ENCODE measurements at places on chromosomes 3 and 15.

DNA sequence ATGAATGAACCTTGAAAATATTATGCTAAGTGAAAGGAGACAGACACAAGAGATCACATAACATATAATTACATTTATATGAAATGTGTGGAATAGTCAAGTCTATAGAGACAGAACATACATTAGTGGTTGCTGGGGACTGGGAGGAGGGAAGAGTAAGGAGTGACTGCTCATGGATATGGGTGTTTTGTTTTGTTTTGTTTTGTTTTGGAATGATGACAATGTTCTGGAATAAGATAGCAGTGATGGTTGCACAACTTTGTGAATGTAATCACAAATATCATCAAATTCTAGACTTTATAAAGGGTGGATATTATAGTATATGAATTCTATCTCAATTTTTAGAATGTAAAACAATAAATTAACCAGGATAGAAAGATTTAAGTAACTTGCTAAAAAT lies 57.4 kb upstream of the PHLDB2 start:
- no peak for DNase-seq

GRCh38 chr3:197736010-197736490 lies 654 bp downstream of the RUBCN start:
- DNase-seq: no peak

- no peak for DNase-seq
Measured at GRCh38 chr3:74510261-74510818, 104.1 kb downstream of the CNTN3 start.

- peak; percentile 52 for DNase-seq
Measured at GRCh38 chr3:105355408-105356061, 11.2 kb upstream of the ALCAM start.

- peak; percentile 97 for DNase-seq
Measured at GRCh38 chr3:156762631-156763185, 63.4 kb upstream of the LEKR1 start.

- peak; percentile 88 for DNase-seq
Measured at GRCh38 chr15:68334661-68335124, 57.1 kb downstream of the FEM1B start.

- peak; percentile 23 for DNase-seq
Measured at GRCh38 chr3:49461443-49462171, 8.5 kb upstream of the DAG1 start.

GRCh38 chr15:81940467-81941451 lies 105.1 kb downstream of the MEX3B start:
- DNase-seq: peak; percentile 97

GRCh38 chr3:24707936-24708335 lies 213.3 kb upstream of the THRB start:
- no peak for DNase-seq

DNA sequence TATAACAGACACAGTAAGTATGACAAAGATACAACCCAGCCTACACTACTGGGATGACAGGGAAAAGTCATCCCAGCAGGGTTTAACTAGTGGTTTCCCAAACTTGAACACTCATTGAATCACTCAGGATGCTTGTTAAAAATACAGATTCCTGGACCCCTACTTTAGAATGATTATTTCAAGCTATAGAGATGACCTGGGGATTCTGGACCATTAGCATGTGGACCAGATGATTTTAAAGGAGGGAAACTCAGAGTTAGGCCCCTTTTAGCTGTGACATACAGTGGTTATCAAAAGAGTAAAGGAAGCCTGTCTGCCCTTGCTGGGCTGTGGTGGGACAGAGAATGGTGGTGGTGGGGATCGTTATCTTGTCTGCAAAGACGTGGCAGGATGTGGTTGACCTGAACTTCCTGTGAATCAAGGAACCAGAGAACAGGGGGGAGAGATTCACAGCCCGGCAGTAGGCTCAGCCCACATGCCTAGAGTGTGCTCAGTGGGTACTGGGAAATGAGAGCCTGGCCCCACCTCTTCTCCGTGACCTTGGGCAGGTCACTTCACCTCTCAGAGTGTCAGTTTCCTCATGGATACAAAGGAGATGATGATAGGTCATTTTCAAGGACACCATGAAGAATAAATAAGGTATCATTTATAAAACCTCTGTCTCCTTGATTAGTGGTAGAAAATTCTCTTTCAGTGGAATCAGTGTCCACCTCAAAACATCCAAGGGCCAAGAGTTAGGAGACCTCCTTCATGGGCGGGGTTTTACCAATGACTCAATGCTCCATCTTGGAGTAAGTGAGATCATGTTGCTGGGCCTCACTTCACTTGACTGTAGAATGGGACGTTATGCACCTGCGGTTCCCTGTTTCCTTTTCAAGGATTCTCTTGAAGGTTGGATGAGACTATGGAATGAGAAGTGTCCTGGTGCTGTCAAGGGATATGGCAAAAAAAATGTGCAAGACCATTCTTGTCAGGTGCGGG lies 306.5 kb downstream of the RPLP1 start:
- DNase-seq: peak; percentile 58

GRCh38 chr3:71226565-71227269 lies 356.8 kb downstream of the FOXP1 start:
- peak; percentile 41 for DNase-seq

GRCh38 chr3:179415377-179415776 lies 35.9 kb downstream of the GNB4 start:
- no peak for DNase-seq

GRCh38 chr3:197283045-197283444 lies 15.4 kb downstream of the DLG1 start:
- no peak for DNase-seq

- DNase-seq: peak; percentile 71
Measured at GRCh38 chr3:191369616-191370010, 39.3 kb upstream of the UTS2B start.

- no peak for DNase-seq
Measured at GRCh38 chr15:49953421-49953820, 165.6 kb downstream of the ATP8B4 start.

DNA sequence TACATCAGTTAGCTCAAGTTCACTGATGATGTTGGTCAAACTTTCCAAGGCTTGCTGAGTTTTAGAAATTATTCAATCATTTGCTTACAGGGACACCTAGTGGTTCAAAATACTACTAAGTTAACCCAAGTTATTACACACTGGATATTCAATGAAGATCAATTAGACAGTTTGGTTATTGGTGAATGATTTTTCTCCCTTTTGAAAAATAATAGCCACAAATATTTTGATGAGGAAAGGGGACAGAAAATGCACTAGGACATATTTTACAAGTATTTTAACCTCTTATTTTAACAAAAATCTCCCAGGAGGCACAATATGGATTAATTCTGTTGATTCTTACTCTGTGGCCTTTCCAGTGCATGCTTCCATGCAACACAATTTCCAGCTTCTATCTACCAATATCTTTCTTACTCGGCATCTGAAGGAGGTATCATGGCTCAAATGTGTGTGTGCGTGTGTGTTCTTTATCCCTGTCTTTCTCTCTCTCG lies 20.1 kb upstream of the GOLGA6L2 start:
- DNase-seq: peak; percentile 7

- no peak for DNase-seq
Measured at GRCh38 chr3:153951276-153951675, 169.9 kb upstream of the ARHGEF26 start.

GRCh38 chr3:172125963-172126457 lies 86.6 kb downstream of the FNDC3B start:
- DNase-seq: peak; percentile 70

- no peak for DNase-seq
Measured at GRCh38 chr3:134064081-134064480, 34.4 kb upstream of the SLCO2A1 start.

DNA sequence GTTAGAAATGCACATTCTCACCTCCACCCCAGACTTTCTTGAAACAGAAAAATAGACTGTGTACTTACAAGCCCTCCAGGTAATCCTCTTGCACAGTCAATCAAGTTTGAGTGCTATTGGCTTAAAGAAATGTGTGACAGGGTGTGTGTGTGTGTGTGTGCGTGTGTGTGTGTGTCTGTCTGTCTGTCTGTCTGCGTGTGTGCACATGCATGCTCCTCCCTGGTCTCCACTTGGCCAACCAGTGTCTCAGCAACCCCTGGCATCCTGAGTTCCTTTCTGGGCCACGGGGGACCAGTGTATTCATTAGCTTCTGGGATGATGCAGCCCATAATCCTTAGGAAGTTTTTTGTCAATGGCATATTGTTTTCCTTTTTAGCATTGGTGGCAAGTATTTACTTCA lies 128.8 kb upstream of the IL12A start:
- no peak for DNase-seq

- no peak for DNase-seq
Measured at GRCh38 chr15:23420806-23421575, 26.1 kb downstream of the GOLGA6L2 start.

DNA sequence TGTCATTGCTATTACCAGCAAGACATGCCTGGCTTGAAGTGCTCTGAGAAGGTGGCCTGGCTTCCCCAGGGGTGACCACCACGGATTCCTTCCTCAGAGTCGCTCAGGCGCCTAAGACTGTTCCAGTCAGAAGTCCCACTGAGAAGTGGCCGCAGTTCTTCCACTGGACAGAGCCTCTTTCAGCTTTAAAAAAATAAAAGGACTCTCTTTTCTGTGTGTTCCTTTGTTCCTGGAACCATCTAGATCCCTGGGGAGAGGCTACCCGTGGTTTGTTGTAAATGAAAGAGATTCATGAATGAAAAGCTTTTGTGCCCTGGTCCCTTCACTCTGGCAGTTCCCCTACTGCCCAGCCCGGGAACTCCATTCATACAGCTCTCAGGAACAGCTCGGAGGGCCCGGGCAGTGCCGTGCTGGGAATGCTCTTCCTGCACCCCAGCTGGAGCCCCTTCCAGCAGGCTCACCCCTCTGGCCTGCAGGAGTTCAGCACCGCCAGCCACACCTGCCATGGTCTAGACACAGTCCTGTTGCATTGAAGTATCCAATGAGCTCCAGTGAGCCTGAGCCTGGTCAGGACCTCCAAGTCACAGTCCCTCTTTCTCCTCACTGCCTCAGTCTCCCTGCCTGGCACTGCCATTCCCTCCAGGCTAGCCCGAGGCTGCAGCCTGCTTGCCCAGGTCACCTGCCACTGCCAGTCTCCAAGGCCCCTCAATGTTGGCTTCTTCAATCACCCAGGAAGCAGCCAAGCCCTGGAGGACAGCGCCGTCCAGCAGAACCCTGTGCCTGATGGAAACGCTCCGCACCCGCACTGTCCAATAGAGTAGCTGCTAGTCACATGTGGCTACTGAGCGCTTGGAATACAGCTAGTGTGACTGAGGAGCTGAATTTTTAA lies 75.4 kb downstream of the XXYLT1 start:
- no peak for DNase-seq

DNA sequence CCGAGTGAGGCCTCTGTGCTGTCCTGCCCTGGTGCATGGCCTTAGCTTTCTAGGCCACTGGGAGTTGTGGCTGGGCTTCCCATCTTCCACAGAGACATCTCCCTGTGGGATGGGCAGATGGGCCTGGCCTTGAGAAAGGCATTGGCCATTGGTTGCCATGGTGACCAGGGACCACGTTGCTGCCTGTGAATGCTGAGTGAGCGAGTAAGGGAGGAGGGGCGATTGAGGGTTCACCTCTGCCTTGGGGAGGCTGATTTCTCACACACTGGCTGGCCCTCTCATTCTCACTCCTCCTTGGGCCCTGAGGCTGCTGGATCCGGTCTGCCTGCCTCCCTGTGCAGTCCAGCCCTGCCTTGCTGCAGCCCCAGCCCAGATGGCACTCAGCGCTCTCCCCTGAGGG lies 26.4 kb upstream of the DOCK3 start:
- DNase-seq: peak; percentile 24

DNA sequence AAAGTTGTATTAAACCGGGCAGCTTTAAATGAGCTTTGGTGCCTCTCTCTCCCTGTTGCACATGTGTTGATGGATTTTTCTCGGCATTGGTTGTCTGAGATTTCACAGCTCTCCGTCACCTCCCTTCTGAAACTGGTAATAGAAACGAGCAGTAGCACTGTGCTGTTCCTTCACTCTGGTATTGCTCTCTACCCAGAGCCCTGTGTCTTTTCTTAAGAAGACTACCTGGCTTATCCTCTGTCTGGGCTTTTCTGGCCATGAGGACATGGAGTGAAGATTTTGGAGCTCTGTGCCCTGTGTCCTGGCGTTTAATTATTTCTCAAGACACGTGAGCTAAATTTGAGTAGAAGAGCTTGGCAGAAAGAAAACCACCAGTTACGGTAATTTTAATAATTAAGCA lies 209.6 kb upstream of the EIF1B start:
- no peak for DNase-seq

- peak; percentile 82 for DNase-seq
Measured at GRCh38 chr3:67605377-67605776, 49.0 kb downstream of the SUCLG2 start.

GRCh38 chr3:124209426-124209825 lies 217.5 kb upstream of the ROPN1 start:
- DNase-seq: peak; percentile 73

- DNase-seq: no peak
Measured at GRCh38 chr3:113794526-113794925, 44.1 kb upstream of the GRAMD1C start.

GRCh38 chr3:129429080-129429451 lies 630 bp upstream of the EFCAB12 start:
- no peak for DNase-seq

DNA sequence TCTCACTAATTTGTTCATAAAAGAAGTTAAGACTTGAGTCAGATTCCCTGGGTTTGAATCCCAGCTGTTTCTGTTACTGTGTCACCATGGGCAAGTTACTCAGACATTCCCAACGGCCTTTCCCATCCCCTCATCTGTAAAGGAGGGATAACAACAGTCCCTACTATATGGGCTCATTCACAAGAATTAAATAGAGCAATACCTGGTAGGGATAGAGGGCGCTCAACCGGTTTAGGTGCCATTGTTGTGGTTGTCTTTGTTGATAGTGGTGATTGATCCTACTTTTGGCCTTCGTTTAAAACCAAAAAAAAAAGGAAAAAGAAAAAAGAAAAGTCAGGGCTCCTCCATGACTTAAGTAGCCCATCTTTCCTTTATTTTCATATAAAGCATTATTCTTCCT lies 563.1 kb downstream of the GRM7 start:
- DNase-seq: no peak

DNA sequence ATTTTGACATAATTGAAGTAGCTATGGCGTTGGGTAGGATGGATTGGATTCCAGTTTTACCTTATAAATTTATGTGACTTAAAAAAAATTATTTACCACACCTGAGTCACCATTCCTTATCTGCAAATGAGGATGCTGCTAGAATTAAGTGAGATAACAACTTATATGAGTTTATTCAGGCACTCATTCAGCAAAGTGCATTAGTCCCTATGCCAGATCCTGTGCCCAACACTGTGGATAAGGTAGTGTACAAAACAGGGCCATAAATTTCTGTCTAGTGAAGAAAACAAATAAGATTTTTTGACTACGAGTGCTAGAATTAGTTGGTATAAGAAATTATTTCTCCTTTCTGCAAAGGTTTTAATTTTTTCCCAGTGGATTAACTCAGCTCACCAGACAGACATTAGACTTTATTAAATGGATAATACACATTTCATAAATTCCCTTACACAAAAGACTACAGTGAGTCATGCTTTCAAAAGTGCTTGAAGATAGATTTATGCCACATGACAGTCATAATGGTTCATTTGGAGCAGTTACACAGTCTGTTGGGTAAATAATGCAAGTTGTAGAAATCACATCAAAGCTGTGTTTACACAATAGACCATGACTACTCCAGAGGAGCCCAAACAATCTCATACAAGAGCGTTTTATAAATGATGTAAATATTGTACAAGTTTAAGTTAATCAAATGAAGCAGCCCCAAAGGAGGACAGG lies 129.9 kb upstream of the TGFBR2 start:
- peak; percentile 63 for DNase-seq
